ENCODE measurements at places on chromosomes 12 and 14. TPM values are rescaled to one million over a fixed set of nuclear protein-coding genes. Genes with fewer than 3 reads are reported as not detected.

- no peak for DNase-seq
Measured at GRCh38 chr12:65624554-65625086, 199.7 kb upstream of the HMGA2 start.

DNA sequence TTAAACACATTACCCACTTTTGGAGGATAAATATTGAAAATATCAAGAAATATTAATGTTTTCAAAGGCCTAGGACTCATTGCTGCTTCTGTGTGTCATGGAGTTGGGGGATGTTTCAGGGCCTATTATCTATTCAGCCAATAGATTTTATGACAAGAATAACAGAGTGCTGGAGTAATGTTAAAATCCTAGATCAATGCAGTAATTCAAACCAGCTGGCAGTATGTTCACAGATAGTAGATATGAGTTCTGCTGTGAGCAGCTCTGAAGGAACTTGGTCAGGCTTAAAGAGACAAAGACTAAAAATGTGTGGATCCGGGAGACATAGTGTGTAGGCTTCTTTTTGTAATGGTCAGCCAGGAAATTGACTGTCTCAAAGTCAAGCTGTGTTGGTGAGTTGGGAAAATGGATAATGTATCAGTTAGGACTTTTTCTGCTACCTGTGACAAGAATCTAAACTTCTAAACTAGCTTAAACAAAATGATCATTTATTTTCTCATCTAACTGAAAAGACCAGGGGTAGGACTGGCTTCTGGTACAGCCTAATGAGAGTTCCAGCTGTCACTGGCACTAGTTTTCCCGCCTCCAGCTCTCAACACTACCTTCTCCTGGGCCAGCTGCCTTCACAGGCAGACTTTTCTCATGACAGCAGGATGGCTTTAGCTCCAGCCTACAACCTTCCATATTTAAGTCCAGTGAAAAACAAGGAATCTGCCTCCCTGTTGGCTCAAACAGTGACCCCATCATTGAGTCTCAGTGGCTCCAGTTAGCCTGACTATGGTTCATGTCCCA, 16.3 kb upstream of the POLR3B start:
- no peak for DNase-seq

DNA sequence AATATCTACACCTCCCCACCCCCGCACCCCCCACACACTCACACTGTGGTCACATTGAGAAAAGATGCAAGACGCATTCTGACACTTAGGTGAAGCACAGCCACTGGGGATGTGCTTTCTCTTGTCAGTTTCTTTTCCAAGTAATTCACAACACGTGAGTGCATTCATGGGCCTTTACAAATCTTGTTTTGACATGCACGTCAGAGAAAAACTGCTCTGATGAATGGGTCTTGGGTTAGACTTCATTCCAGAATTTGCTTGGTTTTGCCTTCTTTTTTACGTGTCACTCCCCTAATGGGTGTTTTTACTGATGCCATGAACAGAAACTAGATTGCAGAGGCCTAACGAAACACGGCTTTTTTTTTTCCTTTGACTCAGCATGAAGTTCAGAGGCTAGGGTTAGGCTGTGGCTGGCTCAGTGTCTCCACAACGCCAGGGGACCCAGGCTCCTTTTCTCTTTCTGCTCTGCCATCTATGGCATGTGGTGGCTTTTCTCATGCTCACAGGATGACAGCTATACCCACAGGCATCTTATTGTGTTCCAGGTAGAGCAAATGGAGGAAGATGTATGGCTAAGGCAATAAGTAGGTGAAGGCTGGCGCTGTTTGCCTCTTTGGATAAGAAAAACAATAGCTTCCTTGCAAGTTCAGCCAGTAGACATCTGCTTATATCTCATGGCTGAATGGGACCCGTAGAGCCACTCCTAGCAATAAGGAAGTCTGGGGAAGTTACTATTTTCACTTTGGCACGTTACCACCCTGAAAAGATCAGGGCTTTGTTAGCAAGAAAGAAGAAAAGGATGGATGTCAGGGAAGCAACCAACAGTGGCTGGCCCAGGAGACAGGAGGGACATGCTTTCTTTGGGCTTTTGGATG, 253.3 kb downstream of the SLC15A4 start:
- no peak for DNase-seq

GRCh38 chr14:96260341-96260821, 4.4 kb downstream of the BDKRB1 start:
- DNase-seq = no peak

- no peak for DNase-seq
Measured at GRCh38 chr12:26658991-26659390, 174.0 kb downstream of the ITPR2 start.

GRCh38 chr14:96663491-96664067, 133.6 kb upstream of the VRK1 start:
- DNase-seq = no peak

DNA sequence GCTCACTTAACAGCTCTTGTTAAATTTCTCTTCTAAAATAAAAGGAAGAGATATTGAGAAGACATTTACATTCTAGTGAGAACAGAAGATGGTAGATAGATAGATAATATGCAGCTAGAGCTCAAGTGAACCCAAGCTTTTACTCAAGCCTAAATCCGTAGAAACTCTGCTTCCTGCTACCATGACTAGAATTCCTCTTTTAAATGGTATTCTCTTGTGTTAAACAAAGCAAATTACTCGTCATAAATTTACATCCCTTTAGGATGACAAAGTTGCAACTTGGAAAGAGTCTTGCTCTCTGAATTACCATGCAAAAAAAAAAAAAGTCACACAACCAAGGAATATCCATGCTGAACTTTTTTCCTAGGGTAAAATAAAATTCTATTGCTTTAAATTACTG, 160.7 kb upstream of the LRFN5 start:
- no peak for DNase-seq

DNA sequence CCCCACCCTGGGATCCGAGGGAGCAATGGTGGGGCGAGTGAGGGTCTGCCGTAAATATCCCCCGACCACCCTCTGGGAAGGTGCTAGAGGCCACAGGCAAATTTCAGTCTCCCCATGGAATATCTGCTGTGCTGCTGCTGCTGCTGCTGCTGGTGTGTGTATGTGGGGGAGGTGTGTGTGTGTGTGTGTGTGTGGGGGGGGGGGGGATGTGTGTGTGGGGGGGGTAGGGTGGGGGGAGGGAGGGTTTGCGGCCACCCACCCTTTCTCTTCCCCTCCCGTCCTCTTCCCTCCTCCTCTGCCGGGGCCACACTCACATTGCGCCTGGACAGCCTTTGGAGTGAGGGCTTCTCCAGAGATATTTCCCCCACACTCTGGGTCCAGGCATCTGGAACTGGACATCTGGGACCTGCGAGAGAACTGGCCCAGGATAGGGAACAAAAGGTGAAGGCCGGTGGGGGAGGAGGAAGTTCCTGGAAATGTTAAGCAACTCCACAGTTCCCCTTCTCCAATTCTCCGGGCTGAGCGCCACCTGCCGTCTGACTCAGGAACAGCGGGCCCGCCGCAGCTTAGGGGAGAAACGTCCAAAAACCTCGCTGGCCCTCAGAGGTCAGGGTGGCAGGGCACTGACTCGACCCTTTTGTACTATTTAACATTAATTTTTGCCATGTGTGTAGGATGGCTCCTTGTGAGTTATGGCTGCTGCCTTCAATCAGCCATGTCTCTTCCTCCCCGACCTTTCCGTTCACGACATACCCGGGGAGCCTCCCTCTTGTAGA, at the start of gene C1RL:
Gene C1RL (minus strand): TSS at position 419 of the 776 bp plus-strand sequence. CDS start 34 bp downstream, at position 385.
- DNase-seq = peak; percentile 36

DNA sequence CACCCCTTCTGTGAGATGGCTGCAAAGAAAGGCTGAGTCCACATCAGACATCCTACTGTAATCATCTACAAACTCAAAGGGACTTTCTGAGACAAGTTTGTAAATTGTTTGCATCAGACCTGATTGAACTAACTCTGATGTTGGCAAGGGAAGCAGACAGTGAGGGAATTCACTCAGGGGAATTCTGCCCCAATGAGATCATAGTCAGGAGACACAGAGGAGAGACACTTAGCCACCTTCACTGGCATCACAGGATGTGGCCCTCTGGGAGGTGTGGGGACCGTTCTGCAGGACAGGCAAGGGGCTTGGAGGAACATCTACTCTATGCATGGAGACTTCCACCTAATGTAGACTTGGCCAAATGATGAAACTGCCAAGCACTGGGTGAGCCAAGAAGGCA, 70.7 kb upstream of the DDX11 start:
- DNase-seq = no peak

DNA sequence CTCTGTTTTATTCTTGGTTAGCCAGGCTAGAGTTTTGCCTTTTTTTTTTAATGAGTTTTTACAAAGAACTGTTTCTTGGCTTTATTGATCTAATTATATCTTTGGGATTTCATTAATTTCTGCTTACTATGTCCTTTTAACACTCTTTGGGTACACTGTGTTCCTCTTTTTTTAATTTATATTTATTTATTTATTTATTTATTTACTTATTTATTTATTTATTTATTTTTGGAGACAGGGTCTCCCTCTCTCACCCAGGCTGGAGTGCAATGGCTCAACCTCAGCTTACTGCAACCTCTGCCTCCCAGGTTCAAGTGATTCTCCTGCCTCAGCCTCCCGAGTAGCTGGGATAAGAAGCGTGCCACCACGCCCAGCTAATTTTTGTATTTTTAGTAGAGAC, 15.1 kb upstream of the MARK3 start:
- DNase-seq = no peak

- no peak for DNase-seq
Measured at GRCh38 chr12:4045786-4046494, 172.7 kb upstream of the PARP11 start.

The ASCL1 gene
- not detected for total RNA-seq

The TAS2R8 gene
- not detected for total RNA-seq

The ZDHHC22 gene
- 0.46 TPM for total RNA-seq

The BICD1 gene
- 40.0 TPM for total RNA-seq

The KRT6C gene
- total RNA-seq = not detected

All from Panc1 (cell line).